Activated CD4-positive, alpha-beta T cell treated with anti-CD3 and anti-CD28 coated beads for 36 hours (primary cell): ENCODE measurements at places on chromosomes 11 and 22. TPM values are rescaled to one million over a fixed set of nuclear protein-coding genes. Genes with fewer than 3 reads are reported as not detected.

Gene SOX6
- total RNA-seq: 0.46 TPM

Gene EXPH5
- total RNA-seq: 2.4 TPM

Gene CRYBA4
- total RNA-seq: not detected

Gene RAPSN
- not detected for total RNA-seq

Gene CSNK2A3
- 1.7 TPM for total RNA-seq

Gene CLCF1
- 0.27 TPM for total RNA-seq

Gene MMP3
- not detected for total RNA-seq

Gene TRIM29
- not detected for total RNA-seq

Gene SPON1
- 0.41 TPM for total RNA-seq

Gene FDX1
- 8.2 TPM for total RNA-seq

- no peak for DNase-seq
Measured at GRCh38 chr11:60184824-60185511, 2.1 kb upstream of the MS4A6A start.

DNA sequence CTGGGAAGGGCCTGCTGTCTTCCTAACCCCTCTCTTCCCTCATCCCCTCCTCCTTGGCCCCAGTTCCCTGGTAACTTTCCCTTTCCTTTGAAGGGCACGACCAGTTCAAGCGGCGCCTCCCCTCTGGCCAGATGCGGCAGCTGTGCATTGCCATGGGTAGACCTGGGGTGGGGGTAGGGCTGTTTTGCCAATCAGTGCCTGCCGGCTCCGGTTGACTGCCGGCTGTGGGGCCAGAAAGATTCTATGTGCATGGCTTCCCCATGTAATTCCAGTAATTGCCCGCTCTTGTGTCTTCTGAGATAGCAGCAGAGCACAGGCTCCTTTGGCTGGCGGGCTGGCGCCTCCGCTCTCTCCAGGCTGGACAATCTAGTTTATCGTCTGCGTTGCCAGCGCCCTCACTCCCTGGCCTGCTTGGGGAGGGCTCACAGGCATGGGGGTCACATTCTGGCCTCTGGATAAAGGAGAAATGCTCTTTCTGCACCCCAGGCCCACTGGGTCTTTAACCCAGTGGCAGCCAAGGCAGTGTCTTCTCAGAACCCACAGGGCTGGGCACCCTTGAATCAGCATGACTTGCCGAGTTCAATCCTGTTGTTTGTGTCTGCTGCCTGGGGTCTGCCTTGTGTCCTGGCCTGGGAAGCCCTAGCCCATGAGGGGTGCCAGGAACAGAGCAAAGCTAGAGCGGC lies 9.4 kb downstream of the SIDT2 start:
- DNase-seq: no peak

GRCh38 chr11:111245425-111245824 lies at the start of gene POU2AF2:
POU2AF2 (plus strand) TSS chr11:111245725; CDS start chr11:111245854, 129 bp downstream.
- no peak for DNase-seq

- DNase-seq: no peak
Measured at GRCh38 chr11:43486141-43486540, 127.4 kb downstream of the TTC17 start.

DNA sequence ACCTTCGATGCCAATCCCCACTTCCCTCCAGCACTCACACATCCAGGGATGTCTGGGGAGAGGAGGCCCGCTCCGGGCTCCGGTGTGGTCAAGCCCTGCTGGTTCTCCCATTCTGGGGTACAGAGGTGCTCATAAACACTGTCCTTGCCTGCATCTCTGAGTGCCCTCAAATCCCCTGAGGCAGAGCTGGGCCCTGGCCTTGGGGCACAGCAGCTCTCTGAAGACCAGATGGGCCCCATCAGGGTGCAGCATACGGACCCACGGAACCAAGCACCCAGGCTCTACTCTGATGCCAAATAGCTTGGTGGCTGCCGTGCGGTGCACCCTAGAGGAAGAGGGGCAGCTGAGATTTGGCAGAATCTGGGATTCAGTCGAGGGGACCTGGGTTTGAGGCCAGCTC lies 35.7 kb upstream of the NNMT start:
- DNase-seq: no peak

- no peak for DNase-seq
Measured at GRCh38 chr22:29300807-29301601, 5.4 kb upstream of the GAS2L1 start.

GRCh38 chr11:31424652-31425051 lies 55.0 kb downstream of the DNAJC24 start:
- no peak for DNase-seq

DNA sequence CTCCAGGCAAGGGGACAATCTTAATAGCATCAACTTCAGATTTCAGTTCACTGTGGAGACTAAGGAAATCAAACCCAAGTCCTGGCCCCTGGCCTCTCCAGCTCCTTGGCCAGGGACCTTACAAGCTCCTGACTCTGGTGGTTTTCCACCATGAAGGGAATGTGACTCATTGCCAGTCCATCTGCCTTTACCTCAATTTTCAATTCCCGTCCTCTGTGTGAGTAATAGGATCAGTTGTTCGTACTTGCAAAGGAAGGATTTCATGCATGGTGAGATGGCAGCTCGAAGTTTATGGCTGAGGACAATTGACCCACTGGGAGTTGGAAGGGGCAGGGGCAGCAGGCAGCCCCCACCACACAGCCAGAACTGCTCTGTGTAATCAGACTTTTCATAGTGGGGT lies 42.5 kb downstream of the INSC start:
- DNase-seq: no peak

- no peak for DNase-seq
Measured at GRCh38 chr11:2458321-2458720, 13.5 kb downstream of the KCNQ1 start.

GRCh38 chr11:27497284-27497866 lies 9.2 kb downstream of the LIN7C start:
- DNase-seq: no peak

DNA sequence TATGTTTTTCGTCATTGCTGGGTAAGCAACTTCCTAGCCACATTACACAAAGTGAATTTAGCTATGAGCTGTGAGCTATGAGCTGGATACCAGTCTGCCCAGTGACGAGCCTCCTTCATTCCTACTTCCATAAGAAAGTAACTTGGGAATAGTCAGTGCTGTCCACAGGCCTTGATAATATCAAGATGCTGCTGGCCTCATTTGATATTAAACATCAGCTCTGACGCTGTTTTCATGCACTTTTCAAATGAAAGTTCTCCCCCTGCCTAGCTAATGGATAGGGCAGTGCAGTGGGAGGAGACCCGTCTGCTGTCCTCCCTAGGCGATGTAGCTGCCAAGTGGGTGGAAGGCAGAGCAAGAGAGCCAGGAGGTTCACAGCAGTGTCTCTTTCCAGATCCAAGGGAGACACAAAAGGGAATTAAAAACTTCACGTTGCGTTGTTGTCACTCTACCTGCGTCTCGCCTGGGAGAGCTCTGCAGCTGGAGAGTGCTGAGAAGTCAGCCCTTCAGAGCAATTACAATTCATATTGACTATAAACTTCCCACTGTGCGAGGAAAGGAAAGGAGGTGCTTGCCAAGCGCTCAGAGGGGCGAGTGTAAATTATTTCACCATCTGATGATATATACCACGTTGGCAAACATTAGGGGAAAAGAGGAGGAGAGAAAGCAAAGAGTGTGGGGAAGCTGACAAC lies 861.4 kb downstream of the NTM start:
- no peak for DNase-seq

DNA sequence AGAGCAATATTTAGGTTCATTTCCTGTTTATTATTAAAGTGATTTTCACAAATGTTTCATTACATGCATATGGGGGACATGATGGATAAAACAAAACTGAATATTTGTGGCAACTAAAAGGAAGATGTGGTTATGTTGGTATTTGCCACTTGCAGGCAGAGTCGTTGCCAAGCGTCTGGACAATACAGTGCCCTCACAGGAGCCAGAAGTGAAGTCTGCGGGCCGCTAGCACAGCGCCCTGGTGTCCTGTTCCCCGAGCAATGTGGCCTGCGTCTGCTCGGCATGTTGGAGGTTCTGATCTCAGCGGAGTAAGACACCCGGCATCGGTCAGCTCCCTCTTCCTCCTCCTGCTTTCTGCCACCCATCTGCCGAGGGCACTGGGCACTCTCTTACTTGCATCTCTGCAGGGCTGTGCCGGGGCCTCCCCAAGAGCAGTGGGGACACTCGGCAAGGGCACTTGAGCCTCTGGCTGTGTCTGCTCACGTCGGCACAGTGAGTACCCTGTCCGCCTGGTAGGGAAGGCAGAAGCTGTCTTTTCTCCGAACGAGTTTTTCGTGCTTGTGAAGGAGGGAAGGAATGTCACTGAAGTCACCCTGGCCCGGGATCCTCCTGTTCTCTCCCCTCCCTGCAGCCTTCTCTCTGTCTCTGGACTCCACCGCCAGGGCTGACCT lies 10.5 kb upstream of the TTLL12 start:
- DNase-seq: no peak

DNA sequence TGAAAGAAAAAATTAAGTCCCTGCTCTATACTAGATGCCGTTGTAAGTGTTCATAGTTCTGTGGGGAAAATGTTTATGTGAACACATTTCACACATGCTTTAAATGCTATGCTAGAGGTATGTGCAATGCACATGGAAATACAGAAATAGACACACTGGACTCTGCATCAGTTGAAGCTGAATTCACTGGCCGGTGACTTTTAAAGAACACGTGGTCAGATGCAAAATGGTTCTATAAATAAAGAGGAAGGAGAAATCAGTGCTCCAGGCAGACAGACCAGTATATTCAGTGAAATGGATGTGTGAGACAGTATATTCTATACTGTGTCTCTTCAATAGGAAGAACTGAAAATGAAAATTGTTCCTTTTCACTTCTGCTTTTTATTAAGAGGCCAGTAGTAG lies 29.9 kb downstream of the TRPC6 start:
- no peak for DNase-seq

DNA sequence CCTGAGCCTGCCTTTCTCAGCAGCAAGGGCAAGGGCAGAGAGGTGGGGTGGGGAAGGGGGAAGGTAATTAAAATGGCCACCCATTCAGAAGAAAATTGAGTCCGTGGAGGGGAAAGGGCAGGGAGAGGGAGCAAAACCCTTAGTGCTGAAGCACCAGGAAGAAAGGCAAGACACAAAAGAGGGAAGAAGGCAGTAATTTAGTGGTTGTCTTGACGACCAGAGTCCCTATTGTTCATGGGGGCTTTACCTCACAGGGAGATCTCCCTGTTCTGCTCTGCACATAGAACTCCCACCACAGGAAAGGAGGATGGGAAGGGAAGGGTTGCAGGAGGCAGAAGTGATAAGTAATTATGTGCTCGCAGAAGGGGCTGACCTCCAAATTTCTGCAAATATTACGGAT lies 23.4 kb downstream of the SNX19 start:
- no peak for DNase-seq

GRCh38 chr11:130997278-130997677 lies 81.0 kb upstream of the SNX19 start:
- no peak for DNase-seq

GRCh38 chr22:42801252-42802080 lies 55.6 kb downstream of the ARFGAP3 start:
- no peak for DNase-seq

GRCh38 chr11:112175599-112175952 lies 264 bp downstream of the BCO2 start:
- no peak for DNase-seq

DNA sequence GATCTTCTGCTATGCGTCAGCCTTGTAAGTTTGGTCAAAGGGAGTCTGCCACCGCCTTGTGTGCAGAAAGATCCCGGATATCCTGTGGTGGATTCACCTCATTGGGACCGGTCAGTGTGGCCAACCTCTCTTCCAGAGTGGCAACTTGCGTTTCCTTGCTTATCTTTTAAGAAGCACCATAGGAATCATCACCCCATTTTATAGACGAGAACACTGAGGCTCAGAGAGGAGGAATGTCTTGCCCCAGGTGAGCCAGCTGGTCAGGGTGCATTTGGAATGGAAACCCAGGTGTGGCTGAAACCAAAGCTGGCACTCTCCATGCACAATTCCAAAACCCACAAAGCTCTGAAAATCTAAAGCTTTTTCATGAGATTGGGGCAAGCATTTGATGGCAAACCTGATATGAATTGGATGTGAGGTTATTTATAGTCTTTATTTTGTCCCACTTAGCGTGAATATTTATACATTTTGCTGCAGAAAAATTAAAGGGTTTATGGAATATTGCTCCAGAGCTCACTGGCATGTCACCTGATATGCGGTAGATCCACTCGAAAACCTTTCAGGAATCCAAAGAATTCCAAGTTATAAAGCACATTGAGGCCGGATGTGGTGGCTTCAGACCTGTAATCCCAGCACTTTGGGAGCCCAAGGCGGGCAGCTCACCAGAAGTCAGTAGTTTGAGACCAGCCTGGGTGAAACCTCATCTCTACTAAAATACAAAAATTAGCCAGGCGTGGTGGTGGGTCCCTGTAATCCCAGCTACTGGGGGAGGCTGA lies 12.1 kb upstream of the EIF3D start:
- DNase-seq: no peak

GRCh38 chr11:5275369-5276110 lies 5.8 kb upstream of the HBE1 start:
- no peak for DNase-seq

GRCh38 chr11:12163181-12163941 lies 53.0 kb downstream of the MICAL2 start:
- no peak for DNase-seq

DNA sequence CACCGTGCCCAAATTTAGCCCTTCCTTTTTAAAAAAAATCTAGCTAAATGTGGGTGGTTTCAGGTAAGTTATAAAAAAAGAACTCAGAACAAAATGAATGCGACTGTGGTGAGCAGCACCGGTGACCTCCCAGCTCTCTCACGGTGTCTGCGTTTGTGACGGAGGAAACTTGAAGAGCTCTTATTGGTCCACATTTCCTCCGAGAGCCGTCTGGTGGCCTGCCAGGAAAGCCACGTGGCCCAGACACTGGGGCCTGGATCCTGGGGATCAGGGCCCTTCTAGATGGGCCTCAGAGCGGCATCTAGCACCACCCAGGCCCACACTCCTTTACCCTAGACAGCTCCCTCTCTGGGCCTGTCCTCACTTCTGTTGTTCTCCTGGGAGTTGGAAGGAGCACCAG lies 39.5 kb downstream of the B3GAT1 start:
- DNase-seq: no peak

- DNase-seq: no peak
Measured at GRCh38 chr11:2976294-2977063, 15.7 kb downstream of the NAP1L4 start.

DNA sequence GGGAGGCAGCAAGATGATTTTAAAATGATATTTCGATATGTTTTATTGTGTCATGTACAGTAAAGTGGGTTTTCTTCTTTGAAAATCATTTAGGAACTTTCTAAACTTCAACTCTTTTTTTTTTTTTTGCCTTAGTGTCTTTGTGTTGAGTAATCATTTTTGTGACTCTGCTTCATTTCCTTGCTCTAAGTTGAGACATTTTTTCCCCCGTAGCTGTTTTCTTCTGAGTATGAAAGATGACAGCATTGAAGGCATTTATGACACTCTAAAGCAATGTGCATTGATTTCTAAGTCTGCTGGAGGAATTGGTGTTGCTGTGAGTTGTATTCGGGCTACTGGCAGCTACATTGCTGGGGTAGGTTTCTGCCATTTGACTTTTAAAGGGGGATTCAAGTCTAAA lies 23.5 kb downstream of the RRM1 start:
- DNase-seq: no peak

GRCh38 chr22:24830205-24830979 lies 24.4 kb downstream of the SGSM1 start:
- no peak for DNase-seq
